NCI-H526 (cell line): ENCODE measurements at places on chromosomes 12 and 14.

GRCh38 chr12:101829639-101830366 lies 956 bp downstream of the GNPTAB start:
- no peak for DNase-seq

DNA sequence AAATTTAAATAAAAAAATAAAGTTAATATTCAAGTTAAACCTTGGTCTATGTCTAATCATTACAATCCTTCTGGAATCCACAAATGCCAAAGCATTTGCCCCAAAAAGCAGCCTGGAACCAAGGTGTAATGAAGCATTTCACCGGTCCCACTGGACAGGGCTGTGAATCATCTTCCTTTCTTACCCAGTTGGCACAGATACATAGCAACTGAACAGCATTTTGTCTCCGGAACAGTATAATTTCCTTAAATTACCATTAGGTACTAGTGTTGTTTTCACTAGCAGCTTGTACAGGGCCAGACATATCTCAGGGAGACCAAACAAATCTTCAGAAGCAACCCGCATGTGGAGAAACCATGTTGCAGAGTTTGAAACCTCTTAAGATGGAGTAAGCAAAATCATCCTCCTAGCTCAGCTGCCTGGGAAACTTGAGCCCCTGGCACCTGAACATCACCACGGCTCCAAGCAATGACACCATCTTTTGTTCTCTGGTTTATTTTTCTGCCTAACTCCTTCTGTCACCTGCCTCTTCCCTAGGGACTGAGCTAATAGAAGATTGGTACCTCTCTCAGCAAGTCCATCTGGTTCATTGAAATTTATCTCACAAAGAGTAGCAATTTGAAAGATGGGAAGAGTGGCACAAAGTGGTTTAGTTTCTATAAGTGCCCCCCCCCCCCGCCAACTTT lies 17.9 kb upstream of the MDM1 start:
- peak; percentile 24 for DNase-seq

DNA sequence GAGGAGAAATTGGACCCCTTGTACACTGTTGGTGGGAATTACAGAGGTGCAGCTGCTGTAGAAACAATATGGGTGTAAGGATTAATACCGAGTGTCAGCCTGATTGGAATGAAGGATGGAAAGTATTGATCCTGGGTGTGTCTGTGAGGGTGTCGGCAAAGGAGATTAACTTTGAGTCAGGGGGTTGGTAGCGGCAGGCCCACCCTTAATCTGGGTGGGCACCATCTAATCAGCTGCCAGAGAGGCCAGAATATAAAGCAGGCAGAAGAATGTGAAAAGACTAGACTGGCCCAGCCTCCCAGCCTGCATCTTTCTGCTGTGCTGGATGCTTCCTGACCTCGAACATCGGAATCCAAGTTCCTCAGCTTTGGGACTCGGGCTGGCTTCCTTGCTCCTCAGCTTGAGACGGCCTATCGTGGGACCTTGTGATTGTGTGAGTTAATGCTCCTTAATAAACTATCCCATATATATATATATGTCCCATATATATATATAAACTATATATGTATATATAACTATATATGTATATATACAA lies 38.4 kb upstream of the PPP2R5C start:
- DNase-seq, result no peak

- DNase-seq, result no peak
These were observed 243.8 kb downstream of the ADGRD1 start for GRCh38 chr12:131197490-131197889.

GRCh38 chr12:88544991-88545980 lies 35.0 kb downstream of the KITLG start:
- DNase-seq, result no peak
